Fibroblast of the aortic adventitia (primary cell): ENCODE measurements at places on chromosomes 2 and 18. TPM values are rescaled to one million over a fixed set of nuclear protein-coding genes. Genes with fewer than 3 reads are reported as not detected.

The POLE4 gene
- total RNA-seq = 27.4 and 44.3 TPM in 2 replicates

The TLX2 gene
- not detected in 2 replicates for total RNA-seq

The TMEM169 gene
- total RNA-seq = 0.36 TPM in 1 of 2 replicates, not detected in the other

The IL36A gene
- 2.0 TPM in 1 of 2 replicates, not detected in the other for total RNA-seq
